ENCODE measurements at places on chromosomes 13 and 19. TPM values are rescaled to one million over a fixed set of nuclear protein-coding genes. Genes with fewer than 3 reads are reported as not detected.

The RNASEH2B gene
- 213 TPM for polyA plus RNA-seq

The KIR2DL4 gene
- polyA plus RNA-seq, result not detected

The CBARP gene
- not detected for polyA plus RNA-seq

The PSG1 gene
- polyA plus RNA-seq, result not detected

The CRLF1 gene
- polyA plus RNA-seq, result 0.44 TPM

The TINCR gene
- not detected for polyA plus RNA-seq

The CACNG7 gene
- polyA plus RNA-seq, result not detected

The NOVA2 gene
- polyA plus RNA-seq, result not detected

The KASH5 gene
- not detected for polyA plus RNA-seq

The C1QTNF9 gene
- not detected for polyA plus RNA-seq

Data from naive B cell (primary cell).